ENCODE measurements at places on chromosomes 5 and 9.

DNA sequence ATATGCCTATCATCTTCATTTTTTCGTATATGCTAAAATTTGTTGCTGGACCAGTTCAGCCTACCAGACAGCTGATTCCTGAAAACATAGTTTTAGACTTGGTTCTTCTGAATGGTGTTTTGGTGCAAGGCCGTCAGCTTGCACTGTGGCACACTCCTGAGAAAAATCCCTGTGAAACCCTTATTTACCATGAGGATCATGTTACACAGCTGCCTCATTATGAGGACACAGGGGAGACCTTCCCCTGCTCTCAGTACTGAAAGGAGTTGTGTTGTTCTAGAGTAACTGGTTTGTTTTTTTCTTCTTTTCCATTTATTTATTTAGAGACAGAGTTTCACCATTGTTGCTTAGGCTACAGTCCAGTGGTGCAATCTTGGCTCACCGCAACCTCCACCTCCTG lies 37.6 kb downstream of the MAST4 start:
- DNase-seq, result no peak

- DNase-seq, result no peak
Measured at GRCh38 chr5:31427013-31427723, 104.7 kb downstream of the DROSHA start.

- no peak for DNase-seq
Measured at GRCh38 chr5:94028001-94028400, 286.6 kb upstream of the POU5F2 start.

GRCh38 chr5:15214010-15214409 lies 286.0 kb upstream of the FBXL7 start:
- DNase-seq, result no peak

DNA sequence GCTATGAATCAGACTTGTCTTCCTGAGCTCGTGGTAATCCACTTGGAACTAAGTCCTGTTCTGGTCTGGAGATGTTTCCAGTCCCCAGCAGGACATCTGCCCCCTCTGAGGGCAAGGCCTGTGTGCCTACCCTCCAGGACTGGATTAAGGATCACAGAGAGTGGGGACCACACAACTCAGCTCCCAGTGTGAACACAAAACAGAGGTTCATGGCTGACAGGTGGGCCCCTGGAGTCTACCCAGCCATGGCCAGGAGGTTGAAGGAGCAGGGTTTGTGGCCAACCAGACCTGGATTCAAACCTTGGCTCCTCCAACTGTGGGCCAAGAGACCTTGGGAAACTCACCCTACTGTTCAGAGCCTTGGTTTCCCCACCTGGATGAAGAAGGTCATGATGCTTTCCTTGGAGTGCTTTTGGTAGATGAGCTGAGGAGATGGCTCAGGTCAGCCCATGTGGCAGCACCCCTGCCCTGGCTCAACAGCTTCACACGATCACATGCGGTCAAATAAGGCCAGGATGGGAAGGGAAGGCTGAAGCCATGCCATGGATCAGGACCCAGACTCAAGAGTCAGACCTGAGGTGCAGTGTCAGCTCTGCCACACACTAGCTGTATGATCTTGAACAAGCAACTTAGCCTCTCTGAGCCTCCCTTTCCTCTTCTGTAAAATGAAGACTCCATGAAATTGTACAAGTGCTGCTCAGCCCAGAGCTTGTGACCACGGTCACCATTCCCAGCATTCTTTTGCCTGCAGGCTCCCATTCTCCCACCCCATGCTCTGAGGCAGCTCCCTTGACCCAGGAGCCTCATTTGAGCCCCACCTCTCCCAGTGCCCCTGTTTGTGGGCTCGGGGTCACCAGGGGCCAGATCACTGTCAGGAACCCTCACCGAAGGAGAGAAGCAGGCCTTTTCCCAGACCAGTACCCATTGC lies 27.3 kb upstream of the ANGPTL2 start:
- DNase-seq, result no peak

GRCh38 chr5:16975950-16976624 lies 40.0 kb upstream of the MYO10 start:
- DNase-seq, result no peak

DNA sequence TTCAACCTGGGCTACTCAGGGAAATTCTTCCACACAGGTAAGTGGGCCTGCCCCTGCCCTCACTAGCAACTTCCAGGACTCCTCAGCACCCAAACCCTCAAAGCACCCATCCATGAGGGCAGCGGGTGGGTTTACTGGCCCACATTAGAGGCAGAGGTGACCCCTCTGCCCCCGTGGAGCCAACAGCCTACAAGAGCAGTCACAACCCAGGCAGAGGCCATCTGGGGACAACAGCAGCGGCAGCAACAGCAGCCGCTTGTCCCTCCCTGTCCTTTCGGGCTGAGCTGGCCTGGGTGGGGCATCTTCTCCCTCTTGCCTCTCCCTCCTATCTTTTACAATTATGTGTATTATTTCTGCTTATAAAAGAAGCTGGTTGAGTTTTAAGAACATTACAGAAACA lies 25.1 kb downstream of the NDST1 start:
- DNase-seq, result no peak

DNA sequence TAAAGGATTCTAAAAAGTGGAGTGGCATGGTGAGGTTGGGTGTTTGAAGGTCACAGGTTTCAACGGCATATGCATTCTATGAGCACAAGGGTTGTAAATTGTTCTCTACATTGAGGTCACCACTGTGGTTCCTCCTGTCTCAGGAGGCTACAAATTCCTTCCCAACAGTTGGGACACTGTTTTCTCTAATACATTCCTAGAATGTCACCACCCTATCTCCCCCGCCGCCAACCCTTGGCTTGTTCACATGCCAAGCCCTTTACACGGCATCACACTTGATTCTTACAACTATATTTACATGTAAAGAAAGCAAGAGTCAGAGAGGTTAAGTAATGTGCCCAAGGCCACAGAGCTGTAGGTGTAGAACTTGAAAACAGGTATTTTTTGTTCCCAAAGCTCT lies 315.1 kb downstream of the RAB3C start:
- DNase-seq, result no peak

DNA sequence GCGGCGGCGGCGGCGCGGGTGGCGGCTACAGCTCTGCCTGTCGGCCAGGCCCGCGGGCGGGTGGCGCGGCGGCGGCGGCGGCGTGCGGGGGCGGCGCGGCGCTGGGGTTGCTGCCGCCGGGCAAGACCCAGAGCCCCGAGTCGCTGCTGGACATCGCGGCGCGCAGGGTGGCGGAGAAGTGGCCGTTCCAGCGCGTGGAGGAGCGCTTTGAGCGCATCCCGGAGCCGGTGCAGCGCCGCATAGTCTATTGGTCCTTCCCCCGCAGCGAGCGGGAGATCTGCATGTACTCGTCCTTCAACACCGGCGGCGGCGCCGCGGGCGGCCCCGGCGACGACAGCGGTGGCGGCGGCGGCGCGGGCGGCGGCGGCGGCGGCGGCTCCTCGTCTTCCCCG lies 296 bp downstream of the ZSWIM6 start:
- DNase-seq, result no peak

DNA sequence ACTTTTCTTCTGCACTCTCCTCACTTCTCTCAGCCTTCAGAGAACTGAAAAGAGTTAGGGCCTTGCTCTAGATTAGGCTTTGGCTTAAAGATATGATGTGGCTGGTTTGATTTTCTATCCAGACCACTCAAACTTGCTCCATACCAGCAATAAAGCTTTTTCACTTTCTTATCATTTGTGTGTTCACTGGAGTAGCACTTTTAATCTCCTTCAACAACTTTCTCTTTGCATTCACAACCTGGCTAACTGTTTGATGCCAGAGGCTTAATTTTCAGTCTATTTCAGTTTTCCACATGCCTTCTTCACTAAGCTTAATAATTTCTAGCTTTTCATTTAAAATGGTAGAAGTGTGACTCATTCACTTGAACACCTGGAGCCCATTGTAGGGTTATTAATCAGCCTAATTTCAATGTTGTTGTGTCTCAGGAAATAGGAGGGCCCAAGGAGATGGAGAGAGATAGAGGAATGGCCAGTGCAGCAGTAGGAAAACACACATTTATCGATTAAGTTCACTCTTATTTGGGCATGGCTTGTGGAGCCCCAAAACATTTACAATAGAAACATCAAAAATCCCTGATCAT lies 5.9 kb downstream of the ATPSCKMT start:
- no peak for DNase-seq

- DNase-seq, result no peak
Measured at GRCh38 chr5:113132564-113132963, 156.0 kb downstream of the DCP2 start.

GRCh38 chr9:5305741-5306140 lies 1.2 kb upstream of the RLN2 start:
- peak; percentile 62 for DNase-seq

- DNase-seq, result no peak
Measured at GRCh38 chr9:98147582-98147981, 28.6 kb upstream of the TRIM14 start.

DNA sequence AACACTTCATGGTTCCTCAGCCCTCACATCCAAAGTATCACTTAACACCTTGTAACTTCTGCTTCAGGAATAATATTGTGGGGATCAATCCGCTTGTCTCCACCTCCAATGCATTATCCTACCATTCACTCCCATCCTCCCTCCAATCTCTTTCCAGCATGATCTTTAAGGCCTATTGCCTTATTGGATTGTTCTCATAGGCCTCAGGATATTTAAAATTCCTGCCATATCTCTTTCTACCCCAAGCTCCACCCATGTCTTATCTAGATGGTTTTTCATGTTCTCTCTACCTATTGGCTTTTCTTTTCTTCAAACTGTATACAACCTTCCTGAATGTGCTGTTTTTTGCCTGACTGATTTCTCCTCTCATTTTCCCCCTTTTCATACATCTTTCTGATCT lies 7.2 kb downstream of the KDM4C start:
- no peak for DNase-seq

- DNase-seq, result no peak
Measured at GRCh38 chr5:69467442-69468225, 25.0 kb upstream of the OCLN start.

- DNase-seq, result no peak
Measured at GRCh38 chr5:174531782-174532191, 192.6 kb upstream of the MSX2 start.

DNA sequence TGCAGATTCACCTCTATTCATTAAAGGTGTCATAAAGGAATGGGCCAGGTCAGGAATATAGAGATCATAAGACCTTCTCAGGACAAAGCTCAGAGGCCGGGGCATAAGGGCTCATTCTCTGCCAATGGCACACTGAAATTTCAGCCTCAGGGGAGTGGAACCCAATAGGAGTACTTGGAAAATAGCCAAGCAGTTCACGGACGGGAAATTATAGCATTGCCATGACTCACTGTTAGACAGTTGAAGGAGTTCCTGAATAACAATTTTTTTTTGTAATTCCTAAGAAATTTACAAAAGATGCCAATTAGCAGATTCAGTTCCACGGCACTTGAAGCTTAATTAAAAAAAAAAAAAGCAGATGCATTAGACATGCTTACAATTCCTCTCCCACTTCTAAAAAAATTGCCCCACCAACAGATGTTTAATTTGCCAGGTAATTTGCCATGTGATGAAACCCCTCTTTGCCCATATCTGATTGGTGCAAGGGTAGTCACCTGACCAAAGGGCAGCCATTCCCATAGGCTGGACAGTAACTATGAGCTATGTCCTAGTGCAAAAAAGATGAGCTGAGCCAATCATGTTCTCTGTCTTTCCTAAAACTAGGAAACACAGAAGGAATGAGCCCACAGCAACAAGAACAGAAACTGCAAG lies 58.6 kb downstream of the PTCD2 start:
- DNase-seq, result peak; percentile 81

- no peak for DNase-seq
Measured at GRCh38 chr5:80078921-80079320, 43.8 kb downstream of the THBS4 start.

GRCh38 chr9:35364817-35365585 lies 124.9 kb upstream of the RUSC2 start:
- DNase-seq, result no peak

DNA sequence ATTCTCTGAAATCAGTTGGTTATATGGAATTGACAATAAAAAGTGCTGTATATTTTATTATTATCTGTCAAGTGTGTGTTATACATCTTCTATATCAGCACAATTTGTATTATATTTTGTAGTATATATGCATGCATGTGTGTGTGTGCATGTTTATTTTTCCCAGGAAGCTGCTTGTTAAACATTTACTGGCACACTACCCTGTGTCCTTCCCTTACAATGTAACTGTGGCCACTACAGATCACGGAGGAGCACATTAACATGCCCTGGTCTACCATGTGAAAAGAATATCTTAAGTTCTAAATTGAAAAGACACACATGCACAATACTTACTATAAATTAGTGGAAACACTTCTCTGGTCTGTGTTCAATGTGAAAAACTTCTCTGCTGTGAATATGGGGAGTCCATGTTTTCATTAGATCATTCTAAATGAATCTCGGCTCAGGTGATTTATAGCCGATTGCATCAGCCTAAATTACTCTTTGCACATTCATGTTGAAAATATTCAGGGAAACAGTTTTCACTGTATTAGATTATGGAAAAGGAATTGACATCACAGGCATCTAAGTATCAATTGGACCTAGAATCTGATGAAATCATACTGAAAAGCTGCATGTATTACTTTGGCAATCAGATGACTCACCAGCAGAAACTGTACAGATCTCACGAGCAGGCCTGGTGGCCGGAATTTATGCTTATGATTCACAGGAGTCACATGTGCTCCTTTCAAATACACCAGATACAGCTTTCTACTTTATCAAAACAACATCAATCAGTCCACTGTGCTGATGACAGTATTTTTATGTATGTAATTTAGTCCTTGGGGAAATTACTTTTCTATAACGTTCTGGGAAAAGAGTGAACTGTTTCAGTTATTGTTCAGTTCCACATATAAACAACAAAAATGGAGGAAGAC lies 39.4 kb downstream of the LURAP1L start:
- DNase-seq, result peak; percentile 93

DNA sequence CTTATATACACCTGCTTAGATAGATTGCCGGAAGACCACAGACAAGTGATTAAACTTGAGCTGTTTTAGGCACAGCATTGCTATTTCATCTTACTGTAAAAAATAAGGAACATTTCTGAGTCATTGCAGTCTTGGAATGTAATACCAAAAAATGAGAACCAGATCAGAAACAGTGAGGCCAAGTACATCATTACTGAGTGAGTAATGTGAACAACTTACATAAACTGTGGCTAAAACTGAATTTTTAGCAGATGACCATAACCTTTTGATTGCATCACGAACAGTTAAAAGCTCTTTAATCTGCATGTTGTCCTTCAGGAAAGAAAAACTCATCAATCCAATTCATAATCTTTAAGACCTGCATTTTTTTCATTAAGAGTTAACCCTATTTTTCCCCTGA lies 157.1 kb upstream of the FGF10 start:
- peak; percentile 58 for DNase-seq

DNA sequence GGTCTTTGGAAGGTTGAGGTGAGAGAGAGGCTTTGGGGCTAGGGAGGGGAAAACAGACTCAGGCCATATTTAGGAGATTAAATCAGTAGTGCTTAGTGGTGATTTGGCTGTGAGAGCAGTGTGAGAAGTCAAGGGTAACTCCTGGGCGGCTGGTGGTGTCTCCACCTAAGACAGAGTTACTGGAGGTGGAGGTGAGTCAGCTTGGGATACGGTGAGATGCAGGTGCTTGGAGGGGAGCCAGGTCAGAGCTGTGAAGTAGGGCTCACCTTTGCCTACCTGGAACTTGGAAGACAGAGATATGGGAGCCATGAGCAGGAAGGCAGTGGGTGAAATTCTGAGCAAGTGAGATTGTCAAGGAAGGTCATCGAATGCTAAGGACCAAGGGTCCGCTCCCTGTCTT lies 24.5 kb downstream of the RGS3 start:
- DNase-seq, result no peak

All from HFFc6 (cell line).